Midbrain (tissue), 1 donor: ENCODE measurements at places on chromosomes 2 and 18.

DNA sequence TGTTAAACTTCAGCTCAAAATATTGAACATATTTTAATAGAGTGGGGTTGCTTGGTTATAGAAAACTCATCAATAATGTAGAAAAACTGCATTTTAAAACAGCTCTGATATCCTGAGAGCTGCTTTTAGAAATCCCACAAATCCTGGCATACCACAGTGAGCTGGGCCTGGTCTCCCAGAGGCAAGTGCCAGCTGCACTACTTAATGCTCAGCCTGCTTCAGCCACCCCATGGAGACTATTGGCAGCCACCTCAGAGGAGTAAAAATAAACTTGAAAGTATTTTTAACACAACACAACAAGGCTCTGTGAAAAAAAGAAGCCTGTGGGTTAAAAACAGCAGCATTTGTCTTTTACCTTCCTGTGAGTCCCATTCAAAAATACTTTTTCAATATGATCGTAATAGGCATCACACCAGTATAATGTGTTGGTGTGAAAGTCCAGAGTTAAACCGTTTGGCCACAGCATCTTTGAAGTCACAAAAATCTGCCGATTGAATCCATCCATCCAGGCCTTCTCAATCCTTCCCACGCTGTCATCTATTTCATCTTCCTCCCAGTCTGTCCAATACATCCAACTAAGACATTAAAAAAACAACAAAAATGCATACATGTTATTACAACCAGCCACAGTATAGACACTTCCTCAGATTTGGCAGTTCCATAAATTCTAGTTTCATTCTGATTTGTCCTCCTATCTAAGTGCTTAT, 1115.3 kb downstream of the LRP1B start:
- DNase-seq, result peak; percentile 71

DNA sequence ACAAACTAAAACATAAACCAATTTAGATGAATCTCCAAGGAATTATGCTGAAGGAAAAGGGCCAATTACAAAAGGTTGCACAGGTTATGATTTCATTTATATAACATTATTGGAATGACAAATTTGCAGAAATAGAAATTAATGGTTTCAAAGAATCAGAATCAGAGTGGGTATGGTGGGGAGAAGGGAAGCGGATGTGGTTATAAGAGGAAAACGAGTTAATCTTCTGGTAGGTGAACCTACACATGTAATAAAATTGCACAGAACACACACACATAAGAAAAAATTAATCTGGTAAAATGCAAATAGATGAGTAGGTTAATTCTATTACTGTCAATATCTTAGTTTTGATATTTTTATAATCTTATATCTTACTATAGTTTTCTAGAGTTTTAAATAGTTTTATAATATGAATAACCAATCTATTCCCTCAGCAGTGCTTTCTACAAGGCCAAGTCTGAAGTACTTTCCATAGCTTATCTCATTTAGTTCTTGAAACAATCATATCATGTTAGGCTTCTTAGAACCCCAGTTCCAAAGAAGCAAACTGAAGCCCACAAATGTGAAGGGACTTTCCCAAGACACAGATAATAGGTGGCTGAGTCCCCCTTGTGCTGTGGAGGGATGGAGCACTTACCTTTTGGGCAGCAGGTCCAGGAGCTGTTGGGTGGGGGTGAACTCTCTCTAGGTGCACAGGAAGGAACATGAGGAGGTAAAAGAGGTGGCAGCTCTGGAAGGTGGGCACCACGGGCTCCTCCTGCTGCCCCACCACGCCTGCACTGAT, 31.5 kb downstream of the ZNF519 start:
- DNase-seq, result no peak

- no peak for DNase-seq
Observed at GRCh38 chr2:70903171-70903570, 32.5 kb upstream of the ATP6V1B1 start.

DNA sequence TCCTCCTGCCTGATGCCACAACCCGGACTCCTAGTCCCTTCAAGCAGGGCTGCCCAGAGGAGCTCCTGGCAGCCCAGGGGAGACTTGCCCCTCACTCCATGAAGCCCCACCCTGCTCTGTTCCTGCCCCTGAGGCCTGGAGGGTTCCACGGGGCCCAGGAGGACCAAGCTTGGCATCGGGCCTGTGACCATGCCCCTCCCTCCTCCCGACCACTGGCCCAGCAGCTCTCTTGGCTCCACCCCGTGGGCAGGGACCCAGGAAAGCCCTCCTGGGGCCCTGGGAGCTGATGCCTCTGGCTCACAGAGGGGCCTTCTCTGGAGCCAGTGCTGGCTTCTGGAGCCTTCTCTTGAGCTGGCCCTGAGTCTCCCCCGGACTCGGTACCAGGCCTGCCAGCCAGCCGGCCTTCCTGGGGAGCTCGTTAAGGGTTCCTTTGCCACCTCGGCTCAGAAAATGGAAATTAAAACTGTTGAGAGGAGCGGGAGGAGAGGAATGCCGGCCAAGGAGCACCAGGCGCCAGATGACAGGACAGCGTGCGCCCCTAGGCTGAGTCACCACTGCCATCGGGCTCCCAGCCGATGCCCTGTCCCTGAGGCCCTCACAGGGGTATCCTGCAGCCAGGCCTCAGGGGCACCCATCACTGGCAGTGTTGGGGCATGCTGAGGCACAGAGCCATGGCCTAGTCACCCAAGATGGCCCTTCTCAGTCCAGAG, 40.6 kb upstream of the SNED1 start:
- peak; percentile 22 for DNase-seq

- DNase-seq, result no peak
Observed at GRCh38 chr18:58761241-58761969, 90.1 kb downstream of the MALT1 start.

DNA sequence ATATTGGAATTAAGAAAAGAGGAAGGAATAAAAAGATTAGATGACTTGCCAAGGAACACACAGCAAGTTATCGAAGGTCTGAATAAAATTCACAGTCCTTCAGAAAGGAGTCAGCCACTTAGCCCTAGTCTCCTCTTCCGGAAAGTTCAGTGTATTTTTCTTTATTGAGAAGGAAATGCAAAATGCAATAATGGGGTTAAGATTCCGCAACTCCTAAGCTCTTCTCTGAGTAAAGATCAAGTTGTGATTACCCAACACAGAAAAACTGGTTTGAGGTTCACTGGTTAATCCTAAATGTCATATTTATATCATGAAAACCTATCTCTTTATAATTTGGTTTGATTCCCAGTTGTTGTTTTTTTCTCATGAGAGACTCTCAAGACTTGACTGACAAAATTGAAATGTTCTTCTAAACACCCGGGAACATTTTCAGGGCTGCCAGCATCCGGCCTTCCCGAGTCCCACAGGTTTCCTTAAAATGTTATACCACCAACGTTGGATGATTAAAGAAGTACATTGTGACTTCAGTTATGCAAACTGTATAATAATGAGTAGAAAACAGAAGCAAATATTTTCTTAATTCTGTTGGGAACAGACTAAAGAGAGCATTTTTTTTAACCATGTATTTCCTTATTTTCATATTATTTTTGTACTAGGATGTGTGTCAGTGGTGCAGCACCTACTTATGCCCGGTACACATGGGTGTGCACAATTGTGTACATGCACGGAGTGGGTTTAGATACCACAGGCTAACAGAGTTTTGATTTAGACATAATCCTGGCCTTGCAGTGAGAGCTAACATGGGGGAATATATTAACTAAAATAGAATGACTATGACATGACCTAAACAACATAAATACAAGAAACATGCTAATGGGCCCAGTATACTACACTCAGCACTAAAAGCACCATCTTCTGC, 100.2 kb downstream of the STK39 start:
- no peak for DNase-seq

GRCh38 chr2:68791914-68792313, 57.3 kb downstream of the ARHGAP25 start:
- no peak for DNase-seq

- DNase-seq, result no peak
Observed at GRCh38 chr18:33459612-33460011, 19.1 kb upstream of the CCDC178 start.

GRCh38 chr18:74784752-74785151, 187.1 kb downstream of the ZNF407 start:
- DNase-seq, result no peak
